WERI-Rb-1 (cell line): ENCODE measurements at places on chromosomes 2 and 18.

DNA sequence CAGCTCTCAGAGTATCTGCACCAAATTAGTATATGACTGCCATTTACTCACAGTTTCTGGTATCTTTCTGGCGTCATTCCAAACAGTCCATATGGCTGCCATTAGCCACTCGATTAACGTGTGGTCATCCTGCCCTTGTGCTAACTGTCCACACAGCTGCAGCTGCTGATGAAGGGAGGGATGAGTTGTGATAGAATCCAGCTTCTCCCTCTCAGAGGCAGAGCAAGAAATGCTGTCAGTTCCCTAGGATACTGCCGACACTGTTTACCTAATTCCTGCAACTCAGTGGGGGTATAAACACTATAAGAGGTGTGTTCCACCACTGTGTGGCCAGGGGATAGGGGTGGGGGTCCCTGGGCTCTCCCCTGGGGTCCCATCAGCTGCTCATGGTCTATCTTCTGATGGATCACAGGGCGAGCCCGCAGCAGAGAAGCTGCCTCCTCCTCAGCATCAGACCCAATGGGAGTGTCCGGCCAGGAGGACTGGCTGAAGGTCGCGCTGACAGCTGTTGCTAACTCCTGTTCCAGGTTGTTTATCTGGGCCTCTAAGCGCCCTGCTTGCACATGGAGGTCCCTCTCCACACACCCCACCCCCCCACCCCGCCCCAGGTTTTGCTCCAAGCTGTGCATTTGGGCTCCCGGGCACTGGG lies 17.3 kb upstream of the KLHL23 start:
- DNase-seq: peak; percentile 28

GRCh38 chr2:10839813-10840212 lies 27.2 kb upstream of the PDIA6 start:
- DNase-seq: no peak

- DNase-seq: no peak
Measured at GRCh38 chr2:240225131-240225530, 84.7 kb upstream of the OTOS start.

- DNase-seq: no peak
Measured at GRCh38 chr18:11020161-11020853, 129.1 kb downstream of the PIEZO2 start.

- DNase-seq: no peak
Measured at GRCh38 chr2:192500550-192501200, 305.9 kb upstream of the TMEFF2 start.

GRCh38 chr2:10597956-10598355 lies 91.8 kb downstream of the NOL10 start:
- no peak for DNase-seq

DNA sequence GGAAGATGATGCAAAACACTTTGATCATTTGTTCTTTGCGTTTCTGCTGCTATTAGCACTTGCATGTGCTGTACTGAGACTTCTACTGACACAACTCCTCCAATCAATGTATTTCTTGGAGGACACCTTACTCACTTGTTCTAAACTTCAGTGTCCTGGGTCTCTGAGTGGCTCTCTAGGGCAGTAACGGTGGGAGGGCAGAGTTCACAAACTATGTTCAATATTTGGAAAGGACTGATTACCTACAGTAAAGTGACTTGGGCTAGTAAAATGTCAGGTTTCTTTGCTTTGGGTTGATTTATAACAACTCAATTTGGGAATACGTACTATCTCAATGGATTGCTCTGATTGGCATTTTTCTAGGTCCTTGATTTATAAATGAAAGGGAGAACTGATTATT lies 49.3 kb upstream of the PAX8 start:
- DNase-seq: no peak

DNA sequence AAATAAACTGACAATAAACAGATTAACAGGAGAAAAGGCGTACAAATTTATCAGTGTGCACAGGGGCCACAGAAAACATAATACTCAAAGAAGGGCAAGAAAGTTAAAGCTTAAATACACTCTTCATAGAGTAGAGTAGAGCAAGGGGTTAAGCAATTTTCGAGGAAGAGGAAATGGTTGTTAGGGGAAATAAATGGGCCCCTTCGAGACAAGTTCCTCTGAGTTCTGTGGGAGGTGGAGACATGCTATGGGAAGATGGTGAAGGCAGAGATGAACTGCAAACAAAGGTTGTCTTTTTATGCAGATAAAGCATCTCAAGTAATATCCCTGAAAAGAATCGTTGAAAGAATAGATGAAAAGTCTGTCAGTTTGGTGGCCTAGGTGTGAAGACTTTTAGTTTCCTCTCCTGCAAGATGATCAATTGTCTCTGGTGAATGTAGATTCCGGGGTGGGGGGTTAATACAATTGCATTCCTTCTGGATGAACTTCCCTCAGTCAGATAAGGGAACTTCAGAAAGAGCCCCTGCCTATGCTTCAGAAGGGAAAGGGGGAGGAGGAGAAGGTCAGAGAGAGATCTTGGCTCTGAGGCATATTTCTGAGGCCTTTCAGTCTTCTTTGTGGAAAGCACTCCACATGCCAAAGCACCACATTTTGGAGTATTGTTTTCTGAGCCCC lies 127.0 kb downstream of the METTL4 start:
- no peak for DNase-seq

DNA sequence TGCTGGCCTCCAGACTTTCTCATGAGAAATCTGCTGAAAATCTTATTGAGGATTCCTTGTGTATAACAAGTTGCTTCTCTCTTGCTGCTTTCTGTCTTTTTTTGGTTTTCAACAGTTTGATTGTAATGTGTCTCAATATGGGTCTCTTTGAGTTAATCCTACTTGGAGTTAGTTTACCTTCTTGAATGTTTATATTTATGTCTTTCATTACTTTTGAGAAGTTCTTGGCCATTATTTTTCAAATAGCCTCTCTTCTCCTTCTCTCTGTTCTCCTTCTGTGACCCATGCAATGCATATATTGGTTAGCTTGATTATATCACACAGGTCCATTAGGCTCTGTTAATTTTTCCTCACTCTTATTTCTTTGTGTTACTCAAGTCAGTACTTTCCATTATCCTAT lies 67.4 kb upstream of the ADAM23 start:
- no peak for DNase-seq

DNA sequence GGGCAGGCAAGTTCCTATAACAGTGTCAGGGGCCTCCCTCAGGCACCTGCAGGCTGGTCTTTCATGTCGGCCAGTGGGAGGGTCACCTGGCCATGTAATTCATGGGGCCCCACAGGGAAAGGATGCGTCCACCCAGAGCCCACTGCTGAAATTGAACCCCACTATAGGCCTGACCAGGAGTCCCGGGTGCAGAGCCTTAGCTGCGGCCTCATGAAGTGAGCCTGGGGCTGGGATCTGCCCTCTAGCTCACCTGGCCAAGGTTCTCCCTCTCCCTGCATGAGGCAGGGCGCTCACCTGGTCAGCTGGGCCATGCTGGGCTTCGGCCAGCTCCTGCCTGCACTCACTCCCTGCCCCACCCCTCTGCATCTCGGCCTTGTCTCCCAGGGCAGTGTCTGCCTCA lies 41.1 kb downstream of the C1QL2 start:
- no peak for DNase-seq

- DNase-seq: no peak
Measured at GRCh38 chr2:119741868-119742267, 17.9 kb upstream of the PTPN4 start.
